ENCODE measurements at places on chromosomes 7 and 10. TPM values are rescaled to one million over a fixed set of nuclear protein-coding genes. Genes with fewer than 3 reads are reported as not detected.

The GBF1 gene
- total RNA-seq, result 48.9 TPM

The MYO3A gene
- total RNA-seq, result 0.25 TPM

- peaks cover 10% of the 10 kb centered on the region for H3K4me1 ChIP-seq
- no peak overlapping the region for H3K4me3 ChIP-seq
- no peaks in the 10 kb centered on the region for H3K36me3 ChIP-seq
- H3K27me3 ChIP-seq, result no peaks in the 10 kb centered on the region
Observed at GRCh38 chr7:18384491-18385143, 110.9 kb upstream of the HDAC9 start.

DNA sequence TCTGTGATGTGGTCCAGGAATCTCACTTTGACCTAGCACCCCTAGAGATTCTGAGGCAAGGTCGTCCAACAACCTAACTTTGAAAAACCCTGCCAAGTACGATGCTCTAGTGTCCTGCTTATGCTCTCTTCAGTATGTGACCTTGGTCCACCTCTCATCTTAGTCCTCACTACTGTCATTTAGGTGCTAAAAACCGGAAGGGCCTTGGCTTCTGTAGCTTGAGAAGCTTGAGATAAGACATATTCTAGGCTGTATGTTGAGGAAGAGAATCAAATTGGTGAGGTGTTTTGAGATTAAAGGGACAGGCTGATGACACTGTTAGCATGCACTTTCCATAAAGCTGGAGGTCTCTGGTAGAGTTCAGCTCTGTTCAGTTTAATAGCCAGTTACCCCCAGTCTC is 57.0 kb upstream of the MTPN start:
- H3K27ac ChIP-seq, result peak overlapping the region; percentile 3
- H3K4me1 ChIP-seq, result no peaks in the 10 kb centered on the region
- no peaks in the 10 kb centered on the region for H3K27me3 ChIP-seq
- no peaks in the 10 kb centered on the region for H3K36me3 ChIP-seq
- H3K4me3 ChIP-seq, result no peak overlapping the region

The ATP6V0E2 gene
- total RNA-seq, result 13.3 TPM

The C10orf53 gene
- total RNA-seq, result not detected

The EIF5AL1 gene
- not detected for total RNA-seq

DNA sequence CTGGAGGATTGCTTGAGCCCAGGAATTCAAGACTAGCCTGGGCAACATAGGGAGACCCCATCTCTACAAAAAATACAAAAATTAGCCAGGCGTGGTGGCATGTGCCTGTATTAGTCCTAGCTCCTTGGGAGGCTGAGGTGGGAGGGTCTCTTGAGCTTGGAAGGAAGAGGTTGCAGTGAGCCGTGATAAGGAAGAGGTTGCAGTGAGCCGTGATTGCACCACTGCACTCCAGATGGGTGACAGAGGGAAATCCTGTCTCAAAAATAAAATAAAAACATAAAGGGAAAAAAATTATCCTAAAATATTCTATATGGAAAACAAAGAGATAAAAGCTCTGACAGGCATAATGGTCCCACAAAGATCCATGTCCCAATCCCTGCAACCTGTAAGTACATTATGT is 87.9 kb upstream of the KAT6B start:
- no peaks in the 10 kb centered on the region for H3K36me3 ChIP-seq
- no peak for DNase-seq
- H3K27me3 ChIP-seq, result no peaks in the 10 kb centered on the region
- H3K27ac ChIP-seq, result no peak overlapping the region
- H3K4me1 ChIP-seq, result no peaks in the 10 kb centered on the region

GRCh38 chr7:140982508-140982907 is 32.2 kb downstream of the MRPS33 start:
- H3K4me3 ChIP-seq, result no peak overlapping the region
- no peak for DNase-seq
- no peaks in the 10 kb centered on the region for H3K27me3 ChIP-seq
- H3K36me3 ChIP-seq, result no peaks in the 10 kb centered on the region

GRCh38 chr7:114478384-114478783 is 63.8 kb downstream of the FOXP2 start:
- no peak for DNase-seq
- no peak overlapping the region for H3K4me3 ChIP-seq
- no peak overlapping the region for H3K27ac ChIP-seq
- H3K27me3 ChIP-seq, result no peaks in the 10 kb centered on the region
- H3K4me1 ChIP-seq, result no peaks in the 10 kb centered on the region
- H3K36me3 ChIP-seq, result no peaks in the 10 kb centered on the region

DNA sequence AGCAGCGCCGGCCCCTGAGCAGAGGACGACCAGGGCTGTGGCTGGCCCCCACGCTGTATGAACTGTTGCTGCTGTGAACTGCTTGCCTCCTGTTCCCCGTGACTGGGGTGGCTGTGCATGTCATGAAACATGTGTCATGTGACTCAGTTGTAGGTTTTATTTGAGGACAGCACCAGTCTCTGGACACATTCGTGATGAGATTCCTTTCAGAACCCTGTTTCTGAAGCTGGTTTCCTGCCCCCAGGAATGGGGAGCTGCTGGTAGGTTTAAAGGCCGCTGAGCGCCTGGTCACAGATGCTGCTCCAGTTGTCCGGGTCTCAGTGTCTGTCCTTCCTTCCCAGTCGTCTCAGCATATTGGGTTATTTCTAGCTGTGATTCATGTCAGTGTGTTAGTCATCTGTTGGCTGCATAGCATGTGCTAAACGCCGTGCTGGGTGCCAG is 79.1 kb upstream of the PPIF start:
- H3K4me1 ChIP-seq, result peaks cover 87% of the 10 kb centered on the region
- no peak for DNase-seq

The GHRHR gene
- not detected for total RNA-seq

GRCh38 chr10:71982269-71983178 is 18.3 kb downstream of the CHST3 start:
- no peaks in the 10 kb centered on the region for H3K36me3 ChIP-seq
- no peak for DNase-seq
- no peak overlapping the region for H3K4me3 ChIP-seq
- no peaks in the 10 kb centered on the region for H3K27me3 ChIP-seq

The SKIDA1 gene
- 2.7 TPM for total RNA-seq

GRCh38 chr10:27072436-27073114 is 27.7 kb downstream of the ANKRD26 start:
- no peaks in the 10 kb centered on the region for H3K27me3 ChIP-seq
- H3K4me3 ChIP-seq, result no peak overlapping the region
- H3K4me1 ChIP-seq, result no peaks in the 10 kb centered on the region
- no peak for DNase-seq

GRCh38 chr7:157007470-157008066 is 2.9 kb downstream of the MNX1 start:
- H3K27me3 ChIP-seq, result peaks cover 27% of the 10 kb centered on the region
- peaks cover 38% of the 10 kb centered on the region for H3K4me1 ChIP-seq
- H3K36me3 ChIP-seq, result no peaks in the 10 kb centered on the region
- DNase-seq, result no peak
- H3K27ac ChIP-seq, result no peak overlapping the region

GRCh38 chr10:67975871-67976270 is 91.4 kb downstream of the SIRT1 start:
- no peak for DNase-seq
- no peak overlapping the region for H3K27ac ChIP-seq
- H3K36me3 ChIP-seq, result peaks cover 43% of the 10 kb centered on the region
- H3K4me1 ChIP-seq, result no peaks in the 10 kb centered on the region

DNA sequence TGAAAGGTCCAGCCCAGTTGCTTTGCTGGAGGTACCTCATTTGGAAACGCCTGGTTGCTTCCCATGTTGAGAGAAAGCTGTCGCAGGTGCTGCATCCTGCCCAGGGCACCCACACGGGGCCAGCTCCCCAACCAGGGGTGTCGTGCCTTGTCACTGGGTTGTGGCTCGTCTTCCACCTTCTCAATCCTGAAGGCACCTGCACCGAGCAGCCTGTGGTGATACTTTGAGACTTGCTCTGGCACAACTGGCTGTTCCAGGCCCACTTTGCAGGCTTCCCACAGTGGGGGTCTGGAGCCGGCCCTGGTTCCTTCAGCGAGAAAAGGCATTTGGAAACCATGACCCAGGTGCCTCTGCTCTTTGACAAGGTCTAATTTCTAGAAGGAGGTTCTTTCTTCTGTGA is 197.3 kb upstream of the PPP2R2D start:
- H3K27me3 ChIP-seq, result no peaks in the 10 kb centered on the region
- H3K4me3 ChIP-seq, result no peak overlapping the region
- H3K27ac ChIP-seq, result no peak overlapping the region
- no peaks in the 10 kb centered on the region for H3K4me1 ChIP-seq
- H3K36me3 ChIP-seq, result no peaks in the 10 kb centered on the region
- DNase-seq, result peak; percentile 87

GRCh38 chr7:32206987-32207386 is 136.8 kb upstream of the PDE1C start:
- no peaks in the 10 kb centered on the region for H3K4me1 ChIP-seq
- H3K27me3 ChIP-seq, result no peaks in the 10 kb centered on the region
- H3K27ac ChIP-seq, result no peak overlapping the region
- no peaks in the 10 kb centered on the region for H3K36me3 ChIP-seq

- no peak for DNase-seq
- H3K27ac ChIP-seq, result no peak overlapping the region
- peaks cover 16% of the 10 kb centered on the region for H3K4me1 ChIP-seq
Observed at GRCh38 chr7:159104188-159104920, 40.3 kb downstream of the VIPR2 start.

The POLL gene
- total RNA-seq, result 21.1 TPM

GRCh38 chr7:127988751-127989150 is 42.5 kb downstream of the LRRC4 start:
- DNase-seq, result no peak
- no peak overlapping the region for H3K27ac ChIP-seq
- no peak overlapping the region for H3K4me3 ChIP-seq
- H3K36me3 ChIP-seq, result peaks cover 23% of the 10 kb centered on the region
- no peaks in the 10 kb centered on the region for H3K27me3 ChIP-seq
- peaks cover 5% of the 10 kb centered on the region for H3K4me1 ChIP-seq

DNA sequence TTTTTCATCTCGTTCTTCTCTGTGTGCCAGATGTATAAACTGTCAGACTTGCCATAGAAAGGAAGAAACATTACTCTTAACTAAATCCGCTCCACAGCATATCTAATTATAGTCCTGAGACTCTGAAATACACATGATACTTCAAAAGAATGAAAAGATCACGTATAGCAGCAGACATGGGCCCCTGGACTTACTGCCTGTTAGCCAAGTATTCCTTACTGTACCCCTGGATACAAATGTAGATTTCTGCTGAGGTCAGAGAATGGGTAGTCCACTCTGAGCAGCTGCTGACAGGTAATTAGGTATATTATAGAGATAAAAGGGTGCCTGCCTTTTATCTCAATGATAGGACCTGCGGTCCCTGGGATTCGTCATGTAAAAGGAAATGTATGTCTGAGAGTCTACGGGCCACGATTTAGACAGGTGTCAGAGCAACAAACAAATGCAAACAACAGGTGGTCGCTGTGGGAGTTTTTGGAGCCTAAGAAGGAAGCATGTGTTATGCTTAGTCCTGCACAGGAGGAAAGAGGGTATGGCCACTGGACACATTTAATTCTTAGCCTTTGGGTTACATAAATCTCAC is 69.4 kb downstream of the VOPP1 start:
- no peaks in the 10 kb centered on the region for H3K4me1 ChIP-seq
- no peak for DNase-seq
- H3K27ac ChIP-seq, result no peak overlapping the region
- H3K36me3 ChIP-seq, result no peaks in the 10 kb centered on the region
- H3K27me3 ChIP-seq, result no peaks in the 10 kb centered on the region
- H3K4me3 ChIP-seq, result no peak overlapping the region

- H3K4me3 ChIP-seq, result no peak overlapping the region
- H3K27ac ChIP-seq, result no peak overlapping the region
- no peaks in the 10 kb centered on the region for H3K4me1 ChIP-seq
- H3K36me3 ChIP-seq, result no peaks in the 10 kb centered on the region
Observed at GRCh38 chr7:70051726-70052125, 453.5 kb downstream of the AUTS2 start.

The RNLS gene
- 13.3 TPM for total RNA-seq

The JCAD gene
- 40.3 TPM for total RNA-seq

- DNase-seq, result no peak
- H3K27me3 ChIP-seq, result no peaks in the 10 kb centered on the region
- no peak overlapping the region for H3K27ac ChIP-seq
Observed at GRCh38 chr10:76879116-76879913, 758.3 kb downstream of the KCNMA1 start.

The TSPAN13 gene
- total RNA-seq, result 13.8 TPM

The CCDC172 gene
- total RNA-seq, result not detected

The MACC1 gene
- total RNA-seq, result 6.9 TPM

DNA sequence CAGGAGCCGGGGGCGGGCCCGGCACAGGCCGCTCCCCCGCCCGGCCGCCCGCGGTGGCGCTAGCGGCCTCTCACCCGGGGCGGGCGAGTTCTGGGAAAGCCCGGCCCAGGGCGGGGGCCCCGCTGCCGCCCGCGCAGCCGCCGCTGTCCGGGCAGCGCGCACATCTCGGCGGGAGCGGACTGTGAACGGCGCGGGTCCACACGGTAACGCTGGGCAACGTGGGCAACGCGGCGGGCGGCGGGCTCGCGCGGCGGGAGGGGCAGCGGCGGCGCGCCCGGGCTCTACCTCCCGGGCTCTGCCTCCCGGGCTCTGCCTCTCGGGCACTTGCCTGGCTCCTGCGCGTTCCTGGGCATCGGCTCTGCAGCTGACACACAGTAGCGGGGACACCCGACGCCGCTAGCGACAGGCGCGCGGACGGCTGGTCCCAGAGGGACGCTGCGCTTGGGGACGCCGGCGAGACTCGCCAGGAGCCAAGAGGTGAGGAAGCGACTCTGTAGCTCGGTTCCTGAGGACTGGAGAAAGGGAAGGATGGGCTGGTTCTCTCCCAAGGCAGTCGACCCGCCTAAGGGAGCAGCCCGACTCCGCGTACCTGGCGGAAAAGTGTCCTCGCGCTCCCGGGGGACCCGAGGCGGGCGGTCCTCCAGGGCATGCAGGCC is at the start of gene PLCE1:
Gene PLCE1 (plus strand): TSS at position 150 of the 656 bp plus-strand sequence. CDS start 37,116 bp downstream, outside the sequence.
- no peak for DNase-seq
- H3K27me3 ChIP-seq, result no peaks in the 10 kb centered on the region
- peak within 1 kb of the TSS; percentile 62 for H3K27ac ChIP-seq
- peak within 1 kb of the TSS; percentile 81 for H3K4me3 ChIP-seq
- H3K36me3 ChIP-seq, result no peaks in the 10 kb centered on the region
- H3K4me1 ChIP-seq, result peaks cover 28% of the 10 kb centered on the region

DNA sequence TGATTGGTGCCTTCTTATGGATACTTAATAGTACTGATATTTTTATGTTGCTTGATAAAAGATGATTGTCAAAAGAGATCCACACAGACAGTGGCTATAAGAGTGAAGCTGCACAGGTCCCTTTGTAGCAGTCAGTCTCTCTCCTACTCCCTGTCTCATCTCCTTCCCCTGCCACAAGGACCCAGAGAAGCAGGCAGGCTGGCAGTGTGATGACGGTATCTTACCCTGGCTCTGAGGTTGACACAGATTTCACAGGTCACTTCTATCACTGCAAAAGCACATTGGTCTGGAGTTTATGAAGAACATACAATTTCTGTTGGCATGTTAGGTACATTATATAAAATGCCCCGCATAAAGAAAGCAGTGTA is 64.4 kb upstream of the AHR start:
- H3K27me3 ChIP-seq, result no peaks in the 10 kb centered on the region
- H3K4me3 ChIP-seq, result no peak overlapping the region
- peaks cover 15% of the 10 kb centered on the region for H3K4me1 ChIP-seq
- H3K36me3 ChIP-seq, result no peaks in the 10 kb centered on the region
- peak overlapping the region; percentile 34 for H3K27ac ChIP-seq

- no peak overlapping the region for H3K4me3 ChIP-seq
- no peaks in the 10 kb centered on the region for H3K36me3 ChIP-seq
- no peak overlapping the region for H3K27ac ChIP-seq
- H3K4me1 ChIP-seq, result no peaks in the 10 kb centered on the region
- peak; percentile 77 for DNase-seq
Observed at GRCh38 chr10:111117528-111118277, 40.9 kb downstream of the ADRA2A start.

All from vagina (tissue), 2 donors.